Stimulated activated CD4-positive, alpha-beta T cell treated with anti-CD3 and anti-CD28 coated beads, TNF-alpha, amount 100 ng/mL, for 24 hours (primary cell): ENCODE measurements at places on chromosomes 6 and 20.
A peak's percentile ranks its signal among the peaks of the same experiment; 100 is the strongest.

GRCh38 chr6:138493413-138493812 lies 5.9 kb downstream of the NHSL1 start:
- no peak for DNase-seq

GRCh38 chr6:91970700-91971099 lies 1383.8 kb upstream of the MAP3K7 start:
- no peak for DNase-seq

- no peak for DNase-seq
Observed at GRCh38 chr6:25453288-25453687, 174.1 kb downstream of the CARMIL1 start.

DNA sequence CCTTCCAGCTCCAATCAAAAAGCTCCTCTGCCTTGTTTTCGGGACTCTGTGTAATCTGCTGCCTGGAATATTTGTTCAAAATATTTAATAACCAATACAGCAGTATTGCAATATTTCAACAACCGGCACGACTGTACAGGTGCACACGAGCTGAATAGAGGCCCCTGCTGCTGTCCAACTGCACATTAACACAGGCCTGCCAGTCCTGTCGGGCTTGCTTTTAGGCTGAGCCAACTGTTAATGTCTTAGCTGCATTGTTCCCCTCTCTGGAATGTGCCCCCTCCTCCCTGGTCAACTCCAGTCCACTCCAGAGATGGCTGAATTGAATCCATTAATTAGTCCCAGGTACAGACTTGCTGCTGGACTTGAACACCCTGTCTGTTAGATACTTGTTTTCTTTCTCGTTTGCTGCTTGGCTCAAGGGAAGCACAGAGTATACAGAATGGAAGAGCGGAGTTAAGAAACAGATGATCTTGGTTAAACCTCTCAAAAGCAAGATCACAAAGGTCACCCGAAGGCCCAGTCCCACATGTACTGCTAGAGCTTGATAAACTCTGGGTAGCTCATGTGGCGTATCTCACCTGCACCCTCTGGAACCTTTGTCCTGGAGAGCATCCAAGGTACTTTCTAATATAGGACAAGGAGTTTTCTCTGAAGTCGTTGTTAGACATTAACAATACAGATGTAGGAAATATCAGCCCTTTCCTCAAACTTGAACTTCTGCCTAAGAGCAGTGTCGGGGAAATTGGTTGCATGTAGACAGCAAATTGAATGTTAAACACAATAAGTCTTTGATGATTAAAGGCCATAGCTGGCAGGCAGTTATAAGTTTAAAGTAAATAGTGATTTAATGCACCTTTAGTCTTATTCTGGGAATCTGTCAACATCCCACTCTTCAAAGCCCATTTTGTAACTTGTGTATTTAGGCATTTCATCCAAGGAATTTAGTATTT lies 31.9 kb downstream of the SHLD1 start:
- DNase-seq, result no peak

DNA sequence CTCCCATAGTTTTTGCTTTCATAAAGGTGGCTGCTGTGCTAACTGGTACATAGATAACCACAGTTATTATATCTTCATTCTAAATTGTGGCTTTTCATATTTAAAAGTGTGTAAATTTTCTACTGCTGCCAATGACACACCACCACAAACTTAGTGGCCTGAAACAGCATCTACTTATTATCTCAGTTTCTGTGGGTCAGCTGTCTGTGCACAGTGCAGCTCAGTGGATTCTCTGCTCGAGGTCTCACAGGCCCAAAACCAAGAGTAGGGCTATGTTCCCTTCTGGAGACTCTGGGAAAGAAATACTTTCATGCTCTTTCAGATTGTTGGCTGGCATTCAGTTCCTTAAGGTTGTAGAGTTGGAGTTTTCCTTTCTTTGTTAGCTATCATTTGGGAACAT lies 90.1 kb downstream of the LMBRD1 start:
- DNase-seq, result no peak

- no peak for DNase-seq
Observed at GRCh38 chr6:95248499-95248898, 328.8 kb upstream of the MANEA start.

DNA sequence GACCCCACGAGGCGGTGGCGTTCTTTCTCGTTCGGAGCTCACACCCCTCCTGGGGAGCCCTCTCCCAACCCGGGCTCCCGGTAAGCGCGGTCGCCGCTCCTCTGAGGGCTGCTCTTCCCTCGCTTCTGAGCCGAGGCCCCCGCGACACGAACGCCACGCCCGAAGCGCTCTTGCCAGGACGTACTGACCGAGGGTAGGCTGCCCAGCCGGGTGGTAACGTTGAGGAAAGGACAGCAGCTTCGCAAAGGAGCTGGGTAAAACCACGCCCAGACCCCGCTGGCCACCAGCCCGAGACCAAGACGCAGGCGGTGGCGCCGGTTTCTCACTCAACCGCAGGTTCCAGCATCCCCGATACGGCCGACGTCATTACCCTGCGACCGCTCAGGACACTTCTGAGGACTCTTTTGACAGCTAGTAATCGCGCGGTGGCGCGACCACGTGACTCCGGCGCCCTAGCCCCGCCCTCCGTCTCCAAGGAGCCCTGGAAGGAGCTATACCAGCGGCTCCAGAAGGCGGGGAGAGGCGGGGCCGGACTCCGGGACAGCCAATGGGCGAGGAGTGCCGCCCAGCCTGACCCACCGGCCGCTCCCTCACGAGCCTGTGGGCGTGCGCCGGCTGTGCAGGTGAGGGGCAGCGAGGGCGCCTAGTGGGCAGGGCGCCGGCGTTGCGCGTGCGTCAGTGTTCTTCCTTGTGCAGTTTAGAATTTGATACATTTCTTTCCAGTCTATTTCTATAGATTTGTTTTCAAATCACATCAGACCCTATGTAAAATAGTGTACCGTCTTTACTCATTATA lies 4.0 kb upstream of the GZF1 start:
- peak; percentile 100 for DNase-seq

DNA sequence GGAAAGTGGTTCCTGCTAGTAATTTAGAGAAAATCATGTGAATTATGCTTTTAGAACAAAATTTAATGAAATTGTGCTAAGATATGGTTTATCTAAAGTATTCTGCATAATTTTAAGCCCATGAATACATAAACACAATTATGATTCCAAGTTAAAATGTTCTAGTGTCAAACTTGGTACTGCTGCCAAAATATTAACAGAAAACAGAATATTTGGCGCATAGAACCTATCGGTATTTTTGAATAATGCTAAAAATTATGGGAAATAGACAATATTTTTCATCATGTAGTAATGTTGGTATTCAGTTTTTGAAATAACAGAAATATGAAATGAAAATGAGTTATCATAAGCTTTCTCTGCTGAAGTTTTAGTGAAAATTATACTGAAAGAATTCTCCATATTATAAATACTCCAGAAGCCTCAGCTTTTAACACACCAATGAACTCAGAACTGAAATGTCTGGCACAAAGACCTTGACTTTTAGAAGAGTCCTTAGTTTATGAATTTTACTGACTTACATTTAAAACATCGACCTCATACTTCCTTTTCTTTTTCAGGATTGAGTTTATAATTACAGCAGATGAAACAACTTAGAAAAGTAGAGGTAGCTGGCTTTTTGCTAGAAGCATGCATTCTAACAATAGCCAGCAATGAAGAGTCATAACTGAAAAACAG lies 1192.3 kb upstream of the GJE1 start:
- no peak for DNase-seq

- no peak for DNase-seq
Observed at GRCh38 chr6:141878686-141879085, 254.0 kb upstream of the GJE1 start.

GRCh38 chr6:7267071-7267465 lies 45.9 kb downstream of the SSR1 start:
- DNase-seq, result no peak

DNA sequence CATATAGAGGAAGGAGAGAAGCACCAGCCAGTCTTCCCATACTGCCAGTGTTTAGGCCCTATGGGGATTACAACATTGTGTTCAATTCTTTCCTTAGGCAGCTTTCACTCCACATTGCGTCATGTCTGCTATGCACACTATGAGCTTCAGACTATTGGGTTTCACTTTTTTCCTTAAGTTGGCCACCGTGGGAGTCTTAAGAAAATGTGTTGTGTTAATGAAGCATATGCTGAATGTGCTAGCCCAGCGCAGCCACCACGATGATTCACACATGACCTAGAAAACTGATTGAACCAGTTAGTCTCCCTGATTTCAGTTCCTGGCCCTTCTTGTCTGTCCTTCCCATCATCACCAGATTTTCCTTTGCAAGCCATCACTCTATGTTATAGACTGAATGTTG lies 21.5 kb downstream of the TUBB2B start:
- no peak for DNase-seq

DNA sequence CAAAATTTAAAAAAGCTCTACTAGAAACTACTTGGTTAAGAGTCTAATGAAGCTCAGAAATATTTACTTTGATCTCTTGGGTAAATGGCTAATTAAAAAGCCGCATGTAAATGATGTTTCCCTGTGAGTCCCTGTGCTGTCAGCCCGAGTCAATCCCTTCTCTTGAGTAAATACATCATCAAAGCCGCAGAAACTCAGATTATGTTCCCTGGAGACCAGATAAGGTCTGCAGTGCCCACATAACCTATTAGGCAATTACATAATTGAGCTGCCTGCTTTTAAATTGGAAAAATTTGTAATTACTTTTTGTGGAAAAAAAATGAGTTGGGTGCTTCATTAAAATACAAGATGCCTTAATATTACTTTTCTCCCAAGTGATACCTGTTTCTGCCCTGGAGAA lies 83.1 kb downstream of the KIZ start:
- DNase-seq, result no peak

DNA sequence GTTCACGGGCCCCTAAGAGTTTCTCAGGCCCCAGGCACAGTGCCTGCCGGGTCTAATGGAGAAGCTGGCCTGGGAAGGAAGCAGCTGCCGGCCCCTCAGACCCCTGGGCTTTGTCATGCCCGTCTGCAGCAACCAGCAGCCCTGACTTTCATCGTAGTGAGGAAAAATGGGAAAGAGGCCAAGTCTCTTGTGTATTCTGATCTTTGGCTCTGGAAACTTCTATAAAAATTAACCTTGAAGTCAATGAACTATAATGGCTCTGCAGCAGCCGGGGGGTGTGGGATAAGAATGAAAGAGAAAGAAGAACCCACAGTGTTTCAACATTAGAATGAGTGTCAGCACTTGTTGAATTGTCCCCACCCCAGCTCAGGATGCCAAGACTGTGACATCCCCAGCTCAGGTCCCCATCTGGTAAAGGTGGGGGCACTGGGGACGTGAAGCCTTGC lies 12.9 kb downstream of the TGM2 start:
- no peak for DNase-seq

GRCh38 chr20:45103072-45103471 lies 2.1 kb upstream of the KCNS1 start:
- no peak for DNase-seq

- DNase-seq, result no peak
Observed at GRCh38 chr6:134464690-134465411, 146.9 kb upstream of the SGK1 start.

GRCh38 chr6:65545920-65546319 lies 161.1 kb downstream of the EYS start:
- no peak for DNase-seq

DNA sequence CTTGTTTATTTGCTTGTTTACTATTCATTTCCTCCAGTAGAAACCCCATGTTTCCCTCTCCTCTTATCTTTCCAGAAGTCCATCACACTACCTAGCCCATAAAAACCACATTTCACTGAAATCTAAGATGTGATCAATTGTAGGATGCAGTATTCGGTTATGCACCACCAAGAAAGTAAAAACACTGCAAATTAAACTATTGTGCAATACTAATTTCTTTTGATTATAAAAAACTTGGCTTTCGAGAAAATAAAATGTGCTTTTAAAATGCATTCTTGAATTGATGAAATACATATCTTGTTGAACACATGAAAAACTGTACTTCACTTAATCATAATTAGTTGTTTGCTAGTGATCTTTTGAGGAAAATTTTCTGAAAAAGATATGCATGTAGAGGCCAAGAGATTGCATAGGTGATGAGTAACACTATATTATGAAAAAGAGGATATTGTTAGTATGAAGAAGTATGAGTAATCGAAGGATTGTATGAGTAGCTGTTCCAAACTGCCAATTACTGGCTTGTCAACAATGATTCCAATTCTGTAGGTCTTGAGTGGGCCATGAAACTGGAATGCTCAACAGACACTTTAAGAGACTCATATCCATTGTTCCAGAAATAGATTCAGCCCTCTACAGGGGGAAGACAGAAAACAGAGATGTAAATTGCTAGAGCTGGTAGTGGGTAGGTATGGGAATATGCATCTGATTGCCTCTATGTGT lies 79.7 kb downstream of the RNF217 start:
- no peak for DNase-seq

GRCh38 chr20:31710423-31711108 lies 12.1 kb downstream of the BCL2L1 start:
- DNase-seq, result no peak

- no peak for DNase-seq
Observed at GRCh38 chr6:154438882-154439415, 71.5 kb downstream of the CNKSR3 start.

- DNase-seq, result no peak
Observed at GRCh38 chr6:14925699-14926026, 320.2 kb upstream of the JARID2 start.

DNA sequence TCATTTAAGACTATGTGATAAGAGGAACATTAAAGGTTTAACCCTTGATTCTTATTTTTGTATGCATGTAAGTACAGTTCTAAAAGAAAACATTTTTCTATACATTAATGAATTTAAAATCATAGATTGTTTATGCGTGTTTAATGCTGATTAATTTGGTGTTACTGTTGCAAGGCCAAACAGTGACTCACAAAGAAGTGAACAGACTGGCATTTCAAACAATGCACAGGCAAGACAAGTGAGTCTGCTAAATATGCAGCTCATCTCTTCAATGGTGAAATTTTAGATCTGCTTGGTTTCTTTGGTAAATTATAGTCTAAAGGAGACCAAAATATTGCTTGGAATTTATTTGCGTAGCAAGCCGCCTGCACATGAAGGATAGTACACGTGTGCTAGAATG lies 417.4 kb upstream of the SOX4 start:
- no peak for DNase-seq

GRCh38 chr20:41627001-41627495 lies 8.9 kb upstream of the CHD6 start:
- no peak for DNase-seq

DNA sequence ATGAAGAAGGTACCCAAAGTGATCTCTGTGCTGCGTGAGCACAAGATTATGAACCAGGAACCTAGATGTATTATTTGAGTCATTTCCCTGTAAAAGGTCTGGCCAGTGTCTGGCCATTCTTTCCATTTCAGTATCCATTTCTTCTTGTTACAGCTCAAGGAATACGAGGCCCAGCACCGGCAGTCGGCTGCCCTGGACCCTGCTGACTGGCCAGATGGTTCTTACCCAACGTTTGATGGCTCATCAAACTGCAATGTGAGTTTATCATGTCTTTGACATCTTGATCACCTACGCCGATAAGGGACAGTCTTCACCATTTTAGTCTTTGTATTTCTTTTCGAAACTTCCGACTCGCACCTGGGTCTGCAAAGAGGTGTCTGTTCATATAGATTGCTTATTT lies 144.8 kb downstream of the SASH1 start:
- DNase-seq, result no peak
